Kidney (tissue), 22 donors: ENCODE measurements at places on chromosomes 7 and 10. TPM values are rescaled to one million over a fixed set of nuclear protein-coding genes. Genes with fewer than 3 reads are reported as not detected.

DNA sequence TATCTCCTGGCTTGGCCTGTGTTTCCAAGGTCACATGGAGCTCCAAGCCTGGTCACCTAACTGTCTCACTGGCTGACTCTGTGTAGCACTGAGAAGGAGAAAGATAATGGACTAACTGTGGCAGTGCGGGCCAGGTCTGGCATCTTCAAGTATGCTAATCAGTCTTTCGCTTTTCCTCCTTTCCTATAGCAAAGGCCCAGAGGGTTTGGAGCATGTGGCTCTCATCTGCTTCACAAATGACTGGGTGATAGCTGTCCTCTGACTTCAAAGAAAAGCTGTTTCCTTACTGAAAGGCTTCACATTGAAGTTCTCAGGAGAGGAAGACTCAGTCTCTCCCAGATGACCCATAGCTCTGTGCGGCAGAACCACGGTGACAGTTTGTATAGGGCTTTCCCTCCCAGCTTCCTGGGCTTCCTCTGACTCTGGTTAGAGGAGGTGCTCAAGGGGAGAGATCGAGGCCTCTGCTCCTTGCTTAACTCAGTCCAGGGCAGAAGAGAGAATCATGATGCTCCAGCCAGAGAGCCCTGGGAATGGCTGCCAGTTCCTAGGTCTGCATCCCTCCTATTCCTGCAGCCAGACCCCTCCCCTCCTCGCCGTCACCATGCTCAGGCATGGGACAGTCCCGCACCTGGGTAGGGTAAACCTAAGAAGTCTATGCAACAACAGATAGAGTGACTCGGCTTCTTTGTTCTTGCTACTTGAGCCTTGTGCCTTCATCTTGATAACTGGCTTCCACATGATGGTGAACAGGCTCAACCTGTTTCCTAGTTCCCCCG is 72.3 kb downstream of the CCDC71L start:
- no peak for DNase-seq

DNA sequence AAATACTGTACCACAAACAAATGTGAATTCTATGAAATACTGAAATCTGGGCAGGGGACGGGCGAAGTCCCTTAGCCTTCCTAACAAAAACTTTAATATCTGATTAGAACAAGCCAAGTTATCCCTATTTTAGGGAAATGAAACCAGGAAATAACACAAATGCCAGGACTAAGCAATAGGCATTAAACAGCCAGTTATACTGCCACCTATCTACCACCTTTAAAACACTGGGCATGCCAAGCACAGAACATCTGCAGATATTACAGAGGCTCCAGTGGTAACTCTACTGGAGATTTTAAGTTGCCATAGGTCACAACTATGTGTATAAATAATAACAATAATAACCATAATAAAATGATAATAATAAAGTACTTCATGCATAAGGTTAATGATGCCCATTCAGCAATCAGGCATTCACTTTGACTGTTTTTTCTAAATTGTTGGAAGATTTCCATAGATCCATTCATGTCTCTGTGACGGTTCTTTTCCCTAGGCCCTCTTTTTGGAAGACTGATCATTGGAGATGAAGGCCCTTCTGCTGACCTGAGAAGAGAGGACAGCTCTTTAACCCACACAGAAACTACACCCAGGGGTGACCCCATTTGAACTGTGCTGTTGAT is 195.7 kb downstream of the CACNA2D1 start:
- no peak for DNase-seq

- no peak for DNase-seq
Measured at GRCh38 chr10:22455068-22455857, 110.0 kb downstream of the SPAG6 start.

DNA sequence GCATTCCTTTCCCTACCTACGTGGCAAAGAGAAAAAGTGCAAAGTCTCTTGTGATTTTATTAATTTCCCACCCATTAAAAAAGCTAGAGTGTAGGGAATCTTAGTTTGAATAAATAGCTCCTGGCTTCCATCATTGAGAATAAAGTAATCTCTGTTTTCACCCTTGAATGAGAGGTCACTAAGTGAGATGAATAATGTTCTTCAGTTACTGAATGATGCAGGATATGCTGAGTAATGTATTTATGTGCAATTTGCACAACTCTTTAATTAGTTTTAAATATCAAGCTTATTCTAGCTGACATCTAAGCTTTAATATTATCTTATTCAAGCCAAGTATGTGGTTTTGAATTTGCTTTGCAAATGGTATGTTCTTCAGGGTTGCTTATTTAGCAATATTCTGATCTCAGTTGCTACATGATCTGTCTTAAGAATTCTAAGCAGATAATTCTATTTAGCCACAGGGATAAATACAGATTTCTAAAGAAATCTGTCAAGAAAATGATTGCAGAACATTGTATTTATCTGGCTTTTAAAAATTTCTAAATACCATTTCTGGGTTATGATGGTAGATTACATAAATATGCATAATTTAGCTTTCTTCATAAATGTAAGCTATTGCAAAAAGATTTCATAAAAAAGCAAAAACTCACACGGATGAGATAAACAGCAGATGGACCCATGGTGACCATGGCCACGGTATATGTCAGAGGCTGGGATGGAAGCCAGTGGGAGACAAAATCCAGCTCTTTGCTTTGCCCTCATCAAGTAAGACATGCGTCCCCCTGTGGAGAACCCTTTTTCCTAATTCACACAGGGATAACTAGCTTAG is 141.0 kb downstream of the MACC1 start:
- DNase-seq, result no peak

DNA sequence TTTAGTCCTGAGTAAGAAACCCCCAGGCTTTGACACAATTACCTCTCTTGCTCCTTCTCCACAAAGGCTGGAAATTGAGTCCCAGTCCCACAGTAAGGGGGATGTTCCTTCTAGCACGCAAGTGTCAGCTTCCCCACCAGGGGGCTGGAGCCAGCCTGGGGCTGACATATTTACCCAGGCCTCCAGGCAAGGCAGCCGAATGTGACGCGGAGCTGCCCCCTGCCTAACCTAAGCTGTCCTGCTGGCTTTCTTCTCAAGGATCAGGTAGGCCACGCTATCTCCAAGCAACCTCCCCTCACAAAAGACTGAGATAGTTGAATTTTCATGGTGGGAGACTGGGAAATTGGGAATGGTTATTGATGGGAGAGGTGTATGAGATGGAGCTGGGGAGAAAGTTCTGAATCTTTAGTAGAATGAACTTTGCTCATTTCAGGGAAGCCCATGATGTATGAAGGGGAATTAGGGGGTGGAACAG is 19.2 kb upstream of the BMPER start:
- DNase-seq, result peak; percentile 47

DNA sequence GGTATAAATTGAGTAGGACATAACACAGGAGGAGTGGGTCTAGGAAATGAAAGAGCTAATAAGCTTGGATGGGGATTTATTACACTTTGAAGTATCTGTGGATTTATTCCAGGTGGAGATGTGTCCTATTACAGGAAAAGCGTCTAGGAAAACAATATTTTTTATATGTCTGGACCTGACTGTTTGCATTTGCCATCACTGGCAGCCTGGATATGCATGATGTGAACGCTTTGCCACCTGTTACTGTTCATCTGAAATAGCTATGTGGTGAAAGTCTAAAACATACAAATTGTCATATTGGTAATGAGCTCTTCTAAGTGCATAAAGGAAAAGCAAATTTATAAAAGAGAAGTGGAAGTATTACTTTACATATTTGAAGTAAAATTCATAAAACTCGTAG is 31.6 kb upstream of the AGMO start:
- no peak for DNase-seq

DNA sequence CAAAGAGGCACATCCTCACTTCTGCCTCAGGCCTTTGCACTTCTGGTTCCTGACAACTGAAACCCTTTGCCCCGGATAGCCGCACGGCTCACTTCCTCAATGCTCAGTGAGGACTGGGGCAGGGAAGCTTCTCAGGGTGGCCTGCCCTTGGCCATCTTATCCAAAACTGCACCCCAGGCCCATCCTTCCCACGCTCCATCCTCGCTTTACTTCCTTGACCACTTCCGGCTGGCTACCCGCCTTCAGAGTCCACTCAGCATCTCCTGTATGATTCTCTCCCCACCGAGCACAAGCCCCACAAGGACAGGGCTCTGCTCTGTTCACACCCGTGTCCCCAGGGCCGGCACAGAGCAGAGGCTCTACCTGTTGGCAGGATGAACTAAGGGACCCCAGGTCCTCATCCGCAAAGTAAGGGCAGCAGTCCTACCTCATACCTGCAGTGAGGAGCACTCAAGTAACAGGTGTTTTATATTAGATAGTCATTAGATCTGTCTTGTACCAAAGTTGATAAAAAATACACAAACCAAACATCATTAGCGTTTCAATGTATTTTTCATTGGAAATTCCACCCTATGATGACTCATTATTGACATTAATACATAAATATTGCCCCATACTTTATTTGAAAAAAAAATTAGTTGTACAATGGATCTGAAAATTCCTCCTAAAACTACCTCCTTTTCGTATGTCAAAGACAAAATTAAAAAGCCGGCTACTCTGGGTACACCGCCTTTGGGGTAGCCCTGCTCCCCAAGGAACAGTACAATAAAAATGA is 35.0 kb downstream of the GNA12 start:
- DNase-seq, result no peak

GRCh38 chr7:129176916-129177710 is 11.3 kb upstream of the SMO start:
- no peak for DNase-seq

Gene LFNG
- total RNA-seq, result 18.4 TPM

Gene GHRHR
- not detected for total RNA-seq

Gene TAS2R16
- not detected for total RNA-seq

Gene SKIDA1
- total RNA-seq, result 2.9 TPM

Gene MUC3A
- 39.1 TPM for total RNA-seq

Gene SMO
- total RNA-seq, result 13.2 TPM

Gene STEAP1B
- 0.79 TPM for total RNA-seq
